Ovary (tissue), 10 donors: ENCODE measurements at places on chromosomes 4 and X. TPM values are rescaled to one million over a fixed set of nuclear protein-coding genes. Genes with fewer than 3 reads are reported as not detected.

The AMBN gene
- not detected for total RNA-seq

The FAM156B gene
- total RNA-seq = 6.8 TPM

The NEIL3 gene
- total RNA-seq = 0.23 TPM

The SUPT20HL1 gene
- 0.25 TPM for total RNA-seq

The PWWP3B gene
- 212 TPM for total RNA-seq

The KLHL2 gene
- 13.4 TPM for total RNA-seq

The TBX22 gene
- not detected for total RNA-seq

The HTR2C gene
- not detected for total RNA-seq

The CPE gene
- 114 TPM for total RNA-seq

The GAGE13 gene
- not detected for total RNA-seq

The XAGE2 gene
- not detected for total RNA-seq

The CXCL1 gene
- total RNA-seq = 5.8 TPM

The GC gene
- not detected for total RNA-seq

The SSX7 gene
- total RNA-seq = not detected

The SSX3 gene
- total RNA-seq = not detected

The BMPR1B gene
- total RNA-seq = 17.0 TPM
